GM06990 (cell line): ENCODE measurements at places on chromosomes 12 and 14.

- DNase-seq = peak; percentile 62
Observed at GRCh38 chr12:26471560-26471959, 276.2 kb downstream of the SSPN start.

GRCh38 chr14:80545935-80546854 lies 334.9 kb upstream of the DIO2 start:
- no peak for DNase-seq

- no peak for DNase-seq
Observed at GRCh38 chr14:58824796-58825195, 187.0 kb downstream of the DACT1 start.

DNA sequence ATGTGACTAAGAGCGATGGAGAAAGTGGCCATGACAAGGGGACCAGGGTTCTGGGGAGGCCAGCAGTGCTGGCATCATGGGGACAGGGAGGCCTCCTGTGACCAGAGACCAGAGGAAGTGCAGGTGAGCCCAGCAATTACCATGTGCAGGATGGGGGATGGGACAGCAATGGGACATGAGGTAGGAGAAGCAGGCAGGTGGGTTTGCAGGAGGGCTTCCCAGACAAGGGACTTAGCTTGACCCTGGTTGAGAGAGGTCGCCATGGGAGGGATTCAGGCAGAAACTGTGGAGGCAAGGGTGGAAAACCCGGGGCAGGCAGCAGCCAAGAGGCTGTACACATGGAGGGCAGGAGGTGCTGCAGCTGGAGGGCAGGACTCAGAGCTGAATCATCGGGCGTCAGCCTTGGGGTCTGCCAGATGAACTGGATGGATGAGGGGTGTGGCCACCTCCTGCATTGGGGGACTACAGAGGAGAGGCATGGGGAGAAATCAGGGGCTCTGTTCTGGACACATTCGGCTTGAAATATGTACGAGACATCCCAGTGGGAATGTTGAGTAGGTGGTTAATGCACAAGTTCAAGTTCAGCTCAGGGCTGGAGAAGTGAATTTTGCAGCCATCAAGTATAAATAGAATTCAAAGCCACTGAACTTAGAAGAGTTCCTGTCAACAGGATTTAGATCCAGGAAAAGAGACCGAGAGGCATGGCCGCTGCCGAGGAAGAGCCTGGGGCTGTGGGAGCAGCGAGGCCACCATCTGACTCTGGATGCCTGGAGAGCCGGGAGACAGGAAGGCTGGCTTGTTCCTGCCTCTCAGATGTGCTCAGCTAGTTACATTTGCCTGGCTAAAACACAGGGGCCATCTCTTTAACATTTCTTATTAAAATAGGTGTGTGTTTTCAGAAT lies 36.6 kb downstream of the SFSWAP start:
- no peak for DNase-seq

DNA sequence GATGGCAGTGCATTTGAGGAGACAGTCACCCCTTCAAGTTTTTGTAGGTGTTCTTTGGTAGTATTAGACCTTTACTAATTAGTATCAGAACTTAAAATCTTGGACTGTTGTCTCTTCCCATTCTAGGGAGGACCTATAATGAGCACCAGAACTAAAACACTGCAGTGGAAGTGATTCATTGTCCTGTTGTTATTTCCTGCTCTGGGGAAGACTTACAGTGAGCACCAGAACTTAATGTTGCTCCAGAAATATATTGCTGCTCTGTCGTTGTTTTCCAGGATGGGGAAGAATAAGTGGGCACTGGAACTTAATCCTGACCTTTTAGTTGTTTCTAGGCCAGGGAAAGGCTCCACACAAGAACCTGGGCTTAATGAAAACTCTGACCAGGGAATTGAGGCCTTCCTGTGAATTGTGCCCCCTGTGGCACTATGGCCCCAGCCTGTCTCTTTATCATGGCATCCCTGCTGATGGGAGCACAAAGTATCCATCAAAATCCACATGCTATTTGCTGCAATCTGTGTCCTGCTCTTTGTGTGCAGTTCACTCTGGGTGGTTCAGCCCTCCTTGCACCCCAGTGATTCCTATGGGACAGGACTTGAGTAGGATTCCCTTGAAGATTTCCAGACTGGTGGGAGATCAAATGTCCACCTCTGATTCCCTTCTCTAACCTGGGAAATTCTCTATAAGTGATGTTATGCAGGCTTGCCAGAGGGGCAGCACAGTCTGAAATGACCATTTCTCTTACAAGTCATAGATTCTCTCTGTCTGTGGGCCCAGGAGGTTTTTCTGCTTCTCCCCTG lies 175.8 kb downstream of the PAWR start:
- no peak for DNase-seq

DNA sequence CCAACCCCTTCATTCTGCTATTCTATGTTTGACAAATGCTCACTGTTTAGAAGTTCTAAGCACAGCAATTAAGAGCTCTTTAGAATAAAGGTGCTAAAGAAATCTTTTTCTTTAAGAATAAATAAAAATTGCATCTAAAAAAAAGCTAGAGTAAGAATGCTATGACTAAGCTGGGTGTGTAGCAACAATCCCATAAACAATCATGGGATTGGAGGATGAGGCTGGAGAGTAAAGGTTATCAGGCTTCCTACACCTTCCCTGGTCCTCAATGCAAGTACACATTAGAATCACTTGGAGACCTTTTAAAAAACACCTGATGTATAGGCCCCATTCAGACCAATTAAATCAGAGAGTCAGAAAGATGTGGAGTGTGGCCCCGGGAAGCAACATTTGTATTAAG lies 88.3 kb downstream of the CIT start:
- no peak for DNase-seq

GRCh38 chr12:54301428-54302048 lies 723 bp upstream of the NFE2 start:
- DNase-seq = no peak

DNA sequence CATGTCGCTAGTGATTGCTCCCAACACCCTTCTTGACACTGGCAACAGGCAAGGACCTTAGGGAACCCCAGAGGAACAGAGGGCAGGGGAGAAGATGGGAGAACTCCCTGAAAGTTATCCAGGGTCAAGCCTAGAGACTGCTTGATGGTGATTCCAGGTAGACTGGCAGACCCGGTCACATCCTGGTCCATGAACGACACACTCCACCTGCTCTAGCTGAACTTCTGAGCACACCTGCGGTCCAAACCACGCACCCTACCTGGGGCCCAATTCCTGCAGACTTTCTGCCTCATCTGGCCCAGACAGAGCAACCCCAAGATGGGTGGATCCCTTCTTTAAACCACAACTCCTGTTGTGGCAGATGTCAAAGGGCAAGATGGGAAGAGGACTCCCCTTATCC lies 34.2 kb downstream of the NCKAP5L start:
- no peak for DNase-seq

- DNase-seq = no peak
Observed at GRCh38 chr12:53097207-53097563, 282 bp upstream of the IGFBP6 start.

DNA sequence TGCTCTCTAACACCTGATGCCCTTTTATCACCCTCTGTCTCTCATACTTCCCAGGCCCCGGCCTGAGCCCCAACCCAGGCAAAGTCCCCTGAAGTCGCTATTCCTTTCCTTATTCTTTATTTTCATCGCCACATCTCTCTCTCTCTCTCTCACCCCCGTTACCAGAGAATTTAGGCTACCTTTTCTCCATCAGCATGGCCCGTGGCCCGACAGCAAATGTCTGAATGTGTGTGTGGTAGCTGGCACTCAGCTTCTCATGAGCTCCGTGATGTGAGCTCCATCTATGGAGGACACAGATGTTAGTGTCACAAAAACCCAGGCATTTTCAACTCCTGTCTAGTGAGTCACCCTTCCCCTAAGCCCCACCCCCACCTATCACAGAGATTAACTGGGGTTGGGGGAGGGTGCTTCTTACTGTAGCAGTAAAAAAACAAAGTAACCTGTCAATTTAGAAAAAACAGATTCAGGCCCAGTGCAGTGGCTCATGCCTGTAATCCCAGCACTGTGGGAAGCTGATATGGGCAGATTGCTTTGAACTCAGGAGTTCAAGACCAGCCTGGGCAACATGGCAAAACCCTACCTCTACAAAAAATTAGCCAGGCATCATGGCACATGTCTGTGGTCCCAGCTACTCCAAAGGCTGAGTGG lies 53.8 kb downstream of the VCPKMT start:
- no peak for DNase-seq

- DNase-seq = no peak
Observed at GRCh38 chr14:81839056-81839455, 305.4 kb upstream of the SEL1L start.
